GM06990 (cell line): ENCODE measurements at places on chromosomes 11 and 22.

- DNase-seq: no peak
Observed at GRCh38 chr11:70682760-70683159, 284.4 kb downstream of the CTTN start.

DNA sequence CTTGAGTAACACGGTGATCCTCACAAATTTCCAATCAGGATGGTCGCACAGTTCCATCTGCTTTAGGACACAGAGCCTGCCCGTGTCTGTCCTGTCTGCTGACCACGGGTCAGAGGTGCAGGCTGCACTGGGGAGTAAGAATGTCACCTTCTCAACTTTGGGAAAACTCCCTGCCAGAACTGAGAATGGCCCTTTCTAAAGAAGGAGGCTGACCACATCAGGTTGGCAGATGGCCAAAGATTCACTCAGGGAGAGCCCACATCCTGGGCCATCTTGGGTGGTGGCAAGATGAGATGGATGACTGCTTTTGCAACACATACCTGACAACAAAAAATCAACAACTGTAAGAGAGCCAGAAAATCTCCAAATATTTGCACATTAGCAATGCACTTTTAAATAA is 101.9 kb downstream of the IGLL1 start:
- no peak for DNase-seq

GRCh38 chr22:46087816-46088277 is 62.5 kb upstream of the PPARA start:
- no peak for DNase-seq

- no peak for DNase-seq
Observed at GRCh38 chr11:59187035-59187434, 15.1 kb downstream of the DTX4 start.

DNA sequence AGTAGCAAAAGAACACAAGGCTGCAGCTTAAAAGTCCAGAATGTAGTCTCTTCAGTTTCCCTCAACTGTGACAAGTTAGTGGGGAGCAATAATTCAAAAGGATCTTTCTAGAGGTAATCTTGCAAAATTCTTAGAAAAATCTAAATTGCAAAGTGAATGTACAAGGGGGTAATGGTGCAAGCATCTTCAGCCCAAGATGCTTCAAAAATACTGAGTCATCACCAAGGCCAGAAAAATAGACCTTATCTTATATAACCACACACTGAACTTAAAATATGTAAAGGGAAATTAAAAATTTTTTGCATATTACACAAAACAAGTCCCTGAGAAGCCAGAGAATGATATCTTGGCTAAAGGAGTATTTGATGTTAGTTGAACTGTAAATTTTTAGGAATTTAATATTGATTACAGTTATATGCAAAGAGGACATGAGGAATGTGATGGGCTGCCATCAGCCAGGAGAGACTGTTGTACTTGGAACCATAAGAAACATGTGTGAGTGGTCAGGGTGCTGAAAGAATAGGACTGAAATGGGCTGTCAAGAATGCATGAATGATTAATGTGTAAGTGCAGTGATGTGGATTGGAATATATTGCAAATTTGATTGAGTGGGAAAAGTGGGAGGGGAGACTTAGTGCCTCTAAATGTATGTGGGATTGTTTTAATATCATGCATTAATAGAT is 85.7 kb upstream of the LIN7C start:
- no peak for DNase-seq

- no peak for DNase-seq
Observed at GRCh38 chr11:38530226-38530625, 1932.2 kb upstream of the RAG2 start.

DNA sequence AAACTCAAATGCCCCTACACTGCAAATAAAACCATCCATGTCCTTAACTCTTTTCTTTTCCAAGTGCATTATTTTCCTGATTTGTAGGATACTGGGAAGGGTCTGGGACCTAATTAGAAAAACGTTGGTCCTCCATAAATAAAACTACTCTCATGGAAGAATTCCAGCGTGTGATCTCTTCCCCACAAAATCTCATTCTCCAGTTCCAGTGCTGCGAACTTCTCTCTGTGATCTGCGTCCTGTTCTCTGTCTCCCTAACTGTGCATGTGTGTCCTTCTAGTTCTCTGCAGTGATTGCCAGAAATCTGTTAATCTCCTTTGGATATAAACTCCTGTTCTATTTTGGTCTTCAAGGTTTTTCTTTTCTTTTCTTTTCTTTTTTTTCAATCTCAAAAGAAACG is 148.1 kb downstream of the BBOX1 start:
- no peak for DNase-seq

GRCh38 chr22:32501836-32502752 is 27.5 kb downstream of the FBXO7 start:
- DNase-seq: no peak

DNA sequence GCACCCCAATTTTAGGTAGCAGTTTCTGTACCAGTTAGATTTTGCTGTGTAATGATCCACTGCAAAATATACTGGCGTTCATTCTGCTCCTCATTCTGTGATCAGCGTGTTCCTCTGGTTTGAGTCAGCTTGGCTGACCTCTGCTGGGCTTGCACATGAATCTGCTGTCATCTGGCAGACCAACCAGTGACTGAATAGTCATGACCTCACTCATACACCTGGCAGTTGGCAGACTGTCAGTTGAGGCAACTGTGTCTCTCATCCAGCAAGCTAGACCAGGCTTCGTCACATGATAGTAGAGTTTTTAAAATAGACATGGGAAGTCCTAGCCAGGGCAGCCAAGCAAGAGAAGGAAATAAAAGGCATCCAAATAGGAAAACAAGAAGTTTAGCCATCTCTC is 316.3 kb upstream of the LARGE1 start:
- DNase-seq: no peak

DNA sequence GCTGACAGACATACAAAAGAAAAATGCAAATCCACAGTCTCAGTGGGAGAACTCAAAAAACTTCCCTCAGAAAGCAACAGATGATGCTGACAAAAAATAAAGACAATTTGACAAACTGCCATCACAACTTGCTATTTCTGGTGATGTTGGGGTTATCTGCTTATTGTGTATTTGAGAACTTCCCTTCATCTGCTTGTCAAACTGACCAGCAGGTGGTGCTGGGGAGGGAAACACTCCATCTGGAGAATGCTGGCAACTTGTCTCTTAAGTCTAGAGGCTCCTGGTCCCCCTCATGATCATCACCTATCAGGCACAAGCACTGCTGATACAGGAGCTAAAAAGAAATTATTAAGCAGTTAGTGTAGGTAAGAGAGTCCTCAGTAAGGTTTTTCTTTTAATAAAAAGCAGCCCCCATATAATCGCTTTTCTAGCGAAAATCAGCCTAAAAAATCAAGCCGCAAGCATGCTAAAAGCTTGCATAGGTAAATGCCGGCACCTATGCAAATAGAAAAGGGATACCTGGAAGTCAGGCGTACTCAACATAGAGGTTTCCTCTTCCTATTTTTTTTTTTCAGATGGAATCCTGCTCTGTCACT is 9.8 kb upstream of the FAM111B start:
- DNase-seq: peak; percentile 29

- no peak for DNase-seq
Observed at GRCh38 chr11:46200537-46201281, 76.8 kb upstream of the CREB3L1 start.

DNA sequence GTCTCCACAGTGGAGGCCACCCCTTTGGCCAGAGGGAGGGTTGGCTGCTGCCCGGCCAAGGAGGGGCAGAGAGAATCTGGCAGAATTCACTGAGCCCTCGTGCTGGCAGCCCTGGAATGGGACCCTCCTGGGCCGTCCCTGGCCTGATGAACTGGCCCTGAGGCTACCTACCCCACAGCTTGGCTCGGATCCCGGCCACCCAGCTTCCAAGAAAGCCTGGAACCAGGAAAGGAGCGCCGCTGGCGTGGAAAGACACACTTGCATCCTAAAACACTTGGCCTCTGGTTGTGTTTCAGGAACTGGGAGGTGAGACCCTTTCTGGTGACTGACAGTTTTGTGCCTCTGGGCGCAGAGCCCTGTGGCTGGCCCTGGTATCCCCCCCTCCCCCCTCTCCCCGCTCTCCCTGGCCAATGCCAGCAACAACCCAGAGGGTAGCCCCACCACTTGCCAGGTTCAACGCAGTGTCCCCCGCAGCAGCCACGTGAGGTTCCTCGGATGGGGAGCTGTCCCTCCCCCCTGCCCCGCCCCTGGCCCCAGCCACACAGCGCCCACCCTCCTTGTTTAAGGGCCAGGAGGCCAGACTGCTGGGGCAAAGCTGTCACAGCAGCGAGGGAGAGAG is 693 bp downstream of the NFAM1 start:
- no peak for DNase-seq

DNA sequence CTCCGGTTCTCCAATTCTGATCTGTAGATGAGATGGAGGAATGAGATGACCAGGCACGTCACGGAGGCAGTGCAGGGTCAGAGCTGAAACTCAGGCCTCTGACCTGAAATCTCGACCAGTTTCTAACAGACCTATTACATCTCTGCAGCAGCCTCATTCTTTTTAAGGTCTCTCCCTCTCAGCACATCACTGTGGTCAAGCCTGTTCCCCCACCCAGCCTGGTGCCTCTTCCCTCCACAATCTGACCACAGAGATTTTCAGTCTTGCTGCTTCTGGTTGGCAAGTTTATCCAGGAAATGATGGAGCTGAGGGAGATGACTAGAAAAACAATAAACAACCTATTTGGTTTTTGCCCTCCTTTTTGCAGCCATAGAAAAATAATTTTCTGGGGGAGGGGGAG is 9.5 kb downstream of the GRAMD1B start:
- DNase-seq: no peak

DNA sequence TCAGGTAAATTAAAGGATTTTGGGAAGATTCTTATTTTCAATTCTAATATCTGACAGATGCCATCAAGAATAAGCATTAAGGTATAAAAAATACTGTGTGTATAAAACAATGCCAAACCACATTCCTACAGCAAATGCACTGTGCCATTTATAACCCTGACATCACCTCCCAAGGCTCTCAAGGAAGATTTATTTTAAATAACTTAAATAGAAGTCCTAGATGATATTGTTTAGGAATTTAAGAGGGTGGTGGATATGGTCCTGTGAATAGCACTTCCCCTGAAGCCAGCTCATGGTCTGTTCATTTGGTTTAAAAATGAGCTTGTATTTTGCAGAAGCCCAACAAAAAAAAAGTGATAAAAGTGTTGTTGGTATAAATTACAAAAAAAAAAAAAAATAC is 32.1 kb downstream of the PPIL2 start:
- no peak for DNase-seq

DNA sequence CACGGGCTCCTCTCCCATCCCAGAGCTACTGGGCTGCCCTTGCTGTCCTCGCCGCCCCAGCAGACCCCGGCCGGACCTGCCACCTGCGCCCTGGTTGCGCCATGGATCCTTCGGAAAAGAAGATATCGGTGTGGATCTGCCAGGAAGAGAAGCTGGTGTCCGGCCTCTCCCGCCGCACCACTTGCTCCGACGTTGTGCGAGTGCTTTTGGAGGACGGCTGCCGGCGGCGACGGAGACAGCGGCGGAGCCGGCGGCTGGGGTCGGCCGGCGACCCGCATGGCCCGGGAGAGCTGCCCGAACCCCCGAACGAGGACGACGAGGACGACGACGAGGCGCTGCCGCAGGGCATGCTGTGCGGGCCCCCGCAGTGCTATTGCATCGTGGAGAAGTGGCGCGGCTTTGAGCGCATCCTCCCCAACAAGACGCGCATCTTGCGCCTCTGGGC is 382 bp downstream of the RASSF10 start:
- DNase-seq: no peak

- DNase-seq: no peak
Observed at GRCh38 chr22:47645450-47645914, 883.0 kb downstream of the TBC1D22A start.

DNA sequence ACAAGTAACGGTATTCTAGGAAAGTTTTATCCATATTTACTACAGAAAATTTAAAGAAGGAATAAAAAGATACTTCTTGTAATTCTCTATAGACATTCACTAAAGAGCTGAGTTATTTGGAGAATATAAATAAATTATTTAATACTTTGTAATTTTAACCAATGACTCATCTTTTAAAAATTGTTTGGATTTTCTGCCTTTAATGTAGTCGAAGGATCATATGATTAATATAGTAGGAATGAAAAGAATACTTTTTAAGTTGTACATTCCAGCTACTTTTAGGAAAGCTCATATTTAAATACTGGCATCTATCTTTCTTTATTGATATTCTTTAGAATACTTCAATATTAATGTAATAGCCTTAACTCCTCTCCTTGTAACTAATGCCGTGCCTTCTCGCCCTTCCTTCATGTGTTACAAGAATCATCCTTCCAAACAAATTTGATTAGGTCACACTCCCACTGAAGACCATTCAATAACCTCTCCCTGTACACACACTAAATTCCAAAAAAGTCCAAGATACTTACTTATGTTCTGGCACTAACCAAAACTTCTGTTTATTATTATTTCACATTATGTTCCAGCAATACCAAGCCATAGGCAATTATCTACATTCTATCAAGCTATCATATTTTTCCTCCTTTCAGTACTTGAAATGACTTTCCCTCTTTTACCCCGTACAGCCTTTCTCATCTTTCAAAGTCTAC is 501.9 kb downstream of the CNTN5 start:
- no peak for DNase-seq
